NCI-H1694 (cell line): ENCODE measurements at places on chromosomes 2 and 18.

GRCh38 chr2:69674316-69674670, 30.8 kb upstream of the AAK1 start:
- no peak for DNase-seq

- DNase-seq, result no peak
Measured at GRCh38 chr2:162994718-162995117, 156.2 kb upstream of the KCNH7 start.

DNA sequence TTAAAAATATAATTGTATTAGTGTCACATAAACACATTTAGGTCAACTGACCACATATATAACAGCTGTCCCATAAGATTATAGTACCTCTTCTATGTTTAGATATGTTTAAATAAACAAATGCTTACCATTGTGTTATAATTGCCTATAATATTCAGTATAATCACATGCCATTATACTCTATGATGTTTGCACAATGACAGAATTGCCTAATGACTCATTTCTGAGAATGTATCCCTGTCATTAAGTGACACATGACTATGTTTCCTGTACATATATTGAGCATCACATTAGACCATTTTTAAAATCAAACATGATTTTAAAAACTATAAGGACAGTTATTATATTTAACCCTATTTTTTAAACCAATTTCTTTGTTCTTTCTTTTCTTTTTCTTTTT, 89.8 kb downstream of the HS6ST1 start:
- DNase-seq, result no peak

GRCh38 chr2:200320344-200320743, 13.9 kb downstream of the SPATS2L start:
- DNase-seq, result no peak

- no peak for DNase-seq
Measured at GRCh38 chr2:44970846-44971450, 29.4 kb downstream of the SIX3 start.

- no peak for DNase-seq
Measured at GRCh38 chr2:33107690-33108482, 161.1 kb downstream of the LTBP1 start.

- DNase-seq, result peak; percentile 73
Measured at GRCh38 chr2:17901246-17901645, 22.8 kb downstream of the KCNS3 start.

- DNase-seq, result no peak
Measured at GRCh38 chr2:126356631-126357030, 299.3 kb upstream of the GYPC start.

DNA sequence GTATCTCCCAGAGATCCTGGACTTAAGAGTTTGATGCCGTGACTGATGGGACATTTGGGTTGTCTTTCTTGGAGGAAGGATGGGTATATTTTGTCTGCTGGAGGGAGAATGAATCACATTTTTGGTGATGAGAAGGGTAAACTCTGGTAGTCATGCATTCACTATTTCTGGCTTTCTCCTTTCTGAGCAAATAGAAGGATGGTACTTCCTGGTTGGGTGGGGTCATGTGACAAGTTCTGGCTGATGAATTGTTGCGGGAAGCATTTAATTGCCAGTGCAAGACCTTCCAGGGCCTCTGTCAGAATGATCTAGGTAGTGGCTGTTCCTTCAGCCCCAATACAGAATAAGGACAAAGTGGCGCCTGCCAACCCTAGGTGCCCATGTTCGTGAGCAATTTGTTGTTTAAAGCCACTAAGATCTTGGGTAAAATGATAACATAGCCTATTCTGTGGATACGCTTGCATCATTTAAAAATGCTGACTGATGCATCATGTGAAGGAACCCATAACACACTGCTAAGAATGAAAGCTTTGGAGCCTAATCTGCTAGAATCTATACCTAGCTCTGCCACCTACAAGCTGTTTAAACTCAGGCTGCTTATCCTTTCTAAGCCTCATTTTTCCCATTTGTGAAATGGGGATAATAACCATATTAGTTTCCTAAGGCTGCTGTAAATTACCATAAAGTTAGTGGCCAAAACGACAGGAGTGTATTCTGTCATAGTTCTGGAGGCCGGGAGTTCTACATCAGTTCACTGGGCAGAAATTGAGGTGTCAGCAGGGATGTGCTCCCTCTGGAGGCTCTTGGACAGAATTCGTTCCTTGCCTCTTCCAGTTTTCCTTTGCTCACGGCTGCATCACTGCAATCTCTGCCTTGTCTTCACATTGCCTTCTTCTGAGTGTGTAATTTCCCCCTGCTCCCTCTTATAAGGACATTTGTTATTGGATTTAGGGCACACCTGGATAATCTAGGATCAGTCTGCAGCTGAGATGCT, 281.3 kb downstream of the AGPS start:
- no peak for DNase-seq

DNA sequence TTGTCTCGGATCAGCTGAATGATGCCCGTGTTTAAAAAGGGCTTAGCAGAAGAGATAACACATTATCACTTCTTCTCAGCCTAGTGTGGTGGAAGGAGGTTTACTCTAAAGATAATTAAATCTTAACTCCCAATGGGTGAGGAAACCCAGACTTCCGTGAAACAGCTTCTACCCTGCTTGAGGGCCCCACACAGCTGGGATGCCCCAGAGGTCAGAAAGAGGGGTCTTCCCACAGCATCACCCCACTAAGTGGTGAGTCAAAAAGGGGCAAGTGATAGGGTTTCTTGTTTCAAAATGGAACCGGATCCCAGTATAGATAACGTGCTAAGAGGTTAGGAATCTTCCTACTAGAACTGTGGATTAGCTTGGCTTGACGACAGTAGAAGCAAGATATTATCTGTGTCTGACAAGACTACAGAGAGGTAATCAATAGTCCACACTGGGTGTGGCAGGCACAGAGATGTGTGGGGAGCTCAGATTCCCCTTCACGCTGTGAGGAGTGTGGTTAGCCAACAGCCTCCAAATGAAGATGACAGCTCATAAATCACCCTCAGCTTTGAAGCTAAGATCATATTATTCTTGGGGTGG, 129.6 kb upstream of the COPS8 start:
- DNase-seq, result no peak
